Nucleus accumbens (tissue), 56 donors: ENCODE measurements at places on chromosomes 13 and 19.

DNA sequence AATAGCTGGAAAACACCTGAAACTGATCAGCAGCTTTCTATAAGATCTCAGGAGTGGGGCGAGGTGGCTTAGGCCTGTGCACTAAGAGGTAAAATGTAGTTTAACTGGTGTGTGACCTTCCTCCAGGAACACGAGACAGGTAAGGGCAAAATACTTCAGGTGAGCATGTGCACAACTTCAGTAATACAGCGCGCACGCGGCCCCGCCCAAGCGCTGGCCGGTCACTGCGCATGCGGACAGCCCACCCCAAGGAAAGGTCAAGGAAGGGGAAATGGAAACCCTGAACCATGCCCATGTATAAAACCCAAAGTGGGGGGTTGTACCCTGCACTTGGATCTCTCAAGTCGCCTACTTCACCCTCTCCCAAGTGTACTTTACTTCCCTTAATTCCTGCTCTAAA lies 49.4 kb upstream of the ARHGEF7 start:
- DNase-seq, result no peak

GRCh38 chr13:24127116-24127631 lies 33.3 kb upstream of the SPATA13 start:
- DNase-seq, result no peak

DNA sequence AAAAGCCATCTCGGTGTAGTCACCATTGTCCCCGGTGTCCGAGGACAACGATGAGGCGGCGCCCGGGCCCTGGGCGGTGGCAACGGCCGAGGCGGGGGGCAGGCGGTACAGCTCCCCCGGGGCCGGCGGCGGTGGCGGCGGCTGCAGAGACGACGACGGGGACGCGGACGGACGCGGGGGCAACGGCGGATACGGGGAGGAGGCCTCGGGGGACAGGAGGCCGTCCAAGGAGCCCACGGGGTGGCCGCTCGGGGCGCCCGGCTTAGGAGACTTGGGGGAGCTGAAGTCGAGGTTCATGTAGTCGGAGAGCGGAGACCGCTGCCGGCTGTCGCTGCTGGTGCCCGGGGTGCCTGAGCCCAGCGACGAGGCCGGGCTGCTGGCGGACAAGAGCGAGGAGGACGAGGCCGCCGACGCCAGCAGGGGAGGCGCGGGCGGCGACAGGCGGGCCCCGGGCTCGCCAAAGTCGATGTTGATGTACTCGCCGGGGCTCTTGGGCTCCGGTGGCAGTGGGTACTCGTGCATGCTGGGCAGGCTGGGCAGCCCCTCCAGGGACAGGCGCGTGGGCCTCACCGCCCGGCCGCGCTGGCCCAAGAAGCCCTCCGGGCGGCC lies 3.5 kb downstream of the IRS2 start:
- DNase-seq, result no peak

- no peak for DNase-seq
Observed at GRCh38 chr13:52644108-52644507, 1.9 kb downstream of the HNRNPA1L2 start.

GRCh38 chr13:76570510-76570971 lies 315.7 kb downstream of the KCTD12 start:
- no peak for DNase-seq
